ENCODE measurements at places on chromosomes 16 and 17.

DNA sequence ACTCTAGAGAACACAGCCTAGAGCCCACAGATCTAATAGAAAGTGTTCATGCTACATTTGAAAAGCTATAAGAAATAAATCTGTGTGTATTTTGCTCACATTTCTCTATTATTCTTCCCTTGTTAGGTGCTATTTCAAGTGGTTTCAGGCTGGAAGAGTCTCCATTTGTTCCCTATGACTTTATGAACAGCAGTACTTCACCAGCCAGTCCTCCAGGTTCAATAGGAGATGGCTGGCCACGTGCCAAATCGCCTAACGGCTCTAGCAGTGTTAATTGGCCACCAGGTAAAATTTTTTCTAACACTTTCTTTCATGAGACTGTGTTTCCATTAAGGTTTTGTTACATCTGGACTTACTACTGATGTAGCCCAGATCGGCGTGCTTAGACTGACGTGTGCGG is 30.7 kb upstream of the SLC5A11 start:
- DNase-seq: no peak

DNA sequence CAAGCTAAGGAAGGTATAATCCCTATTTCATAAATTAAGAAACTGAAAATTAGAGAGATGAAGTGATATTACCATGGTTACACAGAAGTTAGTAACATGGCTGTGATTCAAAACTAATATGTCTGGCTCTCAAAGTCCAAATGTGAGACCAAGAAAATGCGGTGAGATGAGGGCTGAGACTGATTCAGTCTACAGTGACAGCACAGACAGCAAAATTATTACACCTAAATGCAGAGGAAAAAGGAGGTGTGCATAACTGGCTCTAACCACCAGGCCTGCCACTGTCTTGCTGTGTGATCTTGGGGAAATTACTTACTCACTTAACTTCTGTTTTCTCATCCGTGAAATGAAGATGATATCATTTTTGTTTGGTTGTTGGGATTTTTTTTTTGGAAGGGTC is 270.0 kb upstream of the SOX9 start:
- DNase-seq: no peak

- DNase-seq: no peak
These were observed 107.8 kb upstream of the WSCD1 start for GRCh38 chr17:5962371-5962770.

GRCh38 chr17:55062921-55063320 is 94.4 kb downstream of the STXBP4 start:
- no peak for DNase-seq

- DNase-seq: no peak
These were observed 443 bp downstream of the CSNK2A2 start for GRCh38 chr16:58197314-58198012.

DNA sequence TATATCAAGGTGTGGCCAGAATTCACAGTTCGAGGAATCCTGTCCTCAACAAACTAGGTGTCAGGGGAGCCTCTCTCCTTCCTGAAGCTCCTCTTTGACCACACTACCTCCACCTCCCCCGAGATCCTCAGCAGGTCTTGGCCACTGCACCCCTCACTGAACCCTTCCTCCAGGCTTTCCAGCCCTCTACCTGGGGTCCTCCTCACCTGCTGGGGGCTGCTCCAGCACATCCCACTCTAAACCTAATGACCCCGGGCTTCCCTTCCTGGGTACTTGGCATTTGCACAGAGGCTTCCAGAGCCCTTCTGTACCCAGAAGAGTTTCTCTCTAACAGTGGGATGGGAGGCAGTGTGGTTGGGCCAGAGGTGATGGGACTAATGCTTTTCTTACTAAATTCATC is 9.7 kb downstream of the SLC6A2 start:
- no peak for DNase-seq
